ENCODE measurements at places on chromosomes 16 and 17. TPM values are rescaled to one million over a fixed set of nuclear protein-coding genes. Genes with fewer than 3 reads are reported as not detected.

DNA sequence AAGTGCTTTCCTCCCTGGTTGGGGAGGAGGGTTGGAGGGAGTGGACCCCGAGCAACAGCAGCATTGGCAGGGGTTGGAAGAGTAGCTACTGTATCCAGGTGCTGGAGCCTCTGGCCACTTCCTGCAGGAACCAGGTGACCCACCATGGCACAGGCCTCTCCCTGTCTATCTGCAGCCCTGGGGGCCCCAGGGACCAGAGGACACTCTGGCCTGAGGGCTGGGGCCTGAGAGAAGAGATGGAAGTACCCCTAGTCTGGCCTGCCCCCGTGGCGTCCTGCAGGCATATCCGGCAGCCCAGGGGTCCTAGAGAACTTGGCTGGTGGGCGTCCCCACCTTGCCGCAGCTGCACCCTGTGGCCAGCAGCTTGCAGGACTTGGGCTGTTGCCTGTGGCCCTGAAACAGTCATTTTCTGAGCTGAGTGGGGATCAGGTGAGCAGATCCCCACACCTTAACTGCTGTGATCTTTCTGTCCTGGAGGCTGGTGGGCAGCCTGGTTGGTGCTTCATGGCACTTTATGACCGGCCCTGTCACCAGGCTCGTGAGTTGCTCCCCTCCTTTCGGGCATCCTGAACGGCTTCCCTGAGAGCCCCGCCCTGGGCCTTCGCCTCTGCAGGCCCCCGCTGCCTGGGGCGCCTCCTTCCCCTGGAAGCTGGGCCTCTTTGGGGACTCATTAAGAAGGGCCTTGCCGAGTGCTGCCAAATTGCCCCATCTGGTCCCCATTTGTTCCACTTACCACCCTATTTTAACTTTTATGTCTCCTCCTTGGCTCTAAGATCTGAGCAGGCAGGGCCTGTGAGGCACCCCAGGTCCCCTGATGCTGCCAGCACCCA lies 298.6 kb downstream of the SEC14L1 start:
- peaks cover 76% of the 10 kb centered on the region for H3K4me1 ChIP-seq
- H3K27ac ChIP-seq, result peak overlapping the region; percentile 15
- no peaks in the 10 kb centered on the region for H3K36me3 ChIP-seq
- H3K4me3 ChIP-seq, result no peak overlapping the region
- no peak for DNase-seq

DNA sequence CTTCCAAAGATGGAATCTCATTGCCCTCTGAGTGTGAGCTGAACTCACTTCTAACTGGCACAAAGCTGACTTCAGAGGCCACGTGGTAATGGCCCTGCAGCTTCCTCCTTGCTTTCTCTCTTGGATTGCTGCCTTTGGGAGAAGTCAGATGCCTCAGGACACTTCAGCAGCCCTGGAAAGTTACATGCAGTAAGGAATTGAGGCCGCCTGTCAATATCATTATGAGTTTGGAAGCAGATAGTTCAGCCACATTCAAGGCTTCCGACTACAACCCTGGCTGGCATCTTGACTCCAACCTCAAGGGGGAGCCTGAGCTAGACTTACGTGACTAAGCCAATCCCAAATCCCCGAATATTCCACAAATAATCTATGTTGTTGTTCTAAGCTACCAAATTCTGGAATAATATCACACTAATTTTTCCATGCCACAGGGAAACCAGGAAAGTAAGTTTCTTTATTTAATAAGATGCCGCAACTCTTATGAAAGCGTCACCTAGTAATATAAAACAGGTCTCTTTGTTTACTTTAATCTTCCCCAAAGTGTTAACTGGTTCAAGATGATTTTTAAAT lies 13.6 kb downstream of the CEP20 start:
- DNase-seq, result peak; percentile 62
- no peaks in the 10 kb centered on the region for H3K27me3 ChIP-seq
- H3K4me1 ChIP-seq, result peaks cover 10% of the 10 kb centered on the region
- H3K36me3 ChIP-seq, result peaks cover 6% of the 10 kb centered on the region
- H3K4me3 ChIP-seq, result no peak overlapping the region
- peak overlapping the region; percentile 51 for H3K27ac ChIP-seq

DNA sequence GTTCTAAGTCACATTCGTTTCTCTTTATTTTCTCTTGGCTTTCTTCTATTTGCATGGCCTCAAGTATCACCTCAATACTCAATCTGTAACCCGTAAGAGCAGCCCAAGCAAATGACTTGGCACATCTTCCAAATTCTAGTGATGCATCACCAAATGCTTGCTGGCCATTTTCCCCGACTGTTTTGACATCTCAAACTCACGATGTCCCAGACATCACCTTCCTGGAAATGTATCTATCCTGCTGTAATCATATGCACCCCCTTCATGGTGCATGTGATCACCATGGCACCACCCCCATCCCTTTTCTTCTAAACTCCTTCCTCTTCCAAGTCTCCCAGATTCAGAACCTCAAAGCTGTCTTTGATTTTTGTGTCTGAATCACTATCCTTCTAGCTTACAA lies 24.0 kb upstream of the ABCA5 start:
- H3K4me1 ChIP-seq, result no peaks in the 10 kb centered on the region
- no peak overlapping the region for H3K4me3 ChIP-seq
- no peak overlapping the region for H3K27ac ChIP-seq
- H3K27me3 ChIP-seq, result no peaks in the 10 kb centered on the region

GRCh38 chr16:27164352-27164751 lies 39.0 kb upstream of the KDM8 start:
- no peak overlapping the region for H3K27ac ChIP-seq
- no peak overlapping the region for H3K4me3 ChIP-seq
- H3K4me1 ChIP-seq, result no peaks in the 10 kb centered on the region
- DNase-seq, result no peak
- H3K36me3 ChIP-seq, result no peaks in the 10 kb centered on the region

C16orf95 gene
- not detected for total RNA-seq
